ENCODE measurements at places on chromosomes 12 and 14.
A peak's percentile ranks its signal among the peaks of the same experiment; 100 is the strongest.

GRCh38 chr14:105094193-105094907 lies 29.1 kb upstream of the GPR132 start:
- no peak for DNase-seq

DNA sequence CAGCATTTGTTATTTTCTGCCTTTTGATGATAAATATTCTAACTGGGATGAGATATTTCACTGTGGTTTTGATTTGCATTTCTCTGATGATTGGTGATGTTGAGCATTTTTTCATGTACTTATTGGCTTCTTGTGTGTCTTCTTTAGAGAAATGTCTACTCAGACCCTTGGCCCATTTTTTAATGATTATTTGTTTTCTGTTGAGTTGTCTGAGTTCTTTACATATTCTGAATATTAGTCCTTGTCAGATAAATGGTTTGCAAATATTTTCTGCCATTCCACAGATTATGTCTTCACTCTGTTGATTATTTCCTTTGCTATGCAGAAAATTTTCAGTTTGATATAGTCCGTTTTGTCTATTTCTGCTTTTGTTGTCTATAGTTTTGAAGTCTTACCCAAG lies 317.0 kb downstream of the CEP128 start:
- DNase-seq: no peak

DNA sequence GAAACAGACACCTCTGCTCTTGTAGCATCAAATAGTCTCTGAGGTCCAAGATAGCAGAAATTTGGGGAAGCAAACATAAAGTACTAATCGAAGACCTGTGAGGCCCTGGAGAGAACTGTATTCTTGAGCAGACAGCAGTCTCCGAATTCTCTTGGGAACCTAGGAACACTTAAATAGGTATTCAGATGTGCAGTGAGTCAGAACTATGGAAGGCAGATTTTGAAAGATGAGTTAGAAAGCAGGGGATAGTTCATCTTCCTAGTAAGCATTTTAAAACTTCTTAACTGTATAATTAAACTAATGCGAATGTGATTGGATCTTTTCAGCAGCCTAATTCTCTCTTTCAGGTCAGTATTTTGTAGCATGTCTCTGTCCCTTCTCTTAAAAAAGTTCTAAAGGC lies 30.6 kb downstream of the NAA30 start:
- peak; percentile 10 for DNase-seq

DNA sequence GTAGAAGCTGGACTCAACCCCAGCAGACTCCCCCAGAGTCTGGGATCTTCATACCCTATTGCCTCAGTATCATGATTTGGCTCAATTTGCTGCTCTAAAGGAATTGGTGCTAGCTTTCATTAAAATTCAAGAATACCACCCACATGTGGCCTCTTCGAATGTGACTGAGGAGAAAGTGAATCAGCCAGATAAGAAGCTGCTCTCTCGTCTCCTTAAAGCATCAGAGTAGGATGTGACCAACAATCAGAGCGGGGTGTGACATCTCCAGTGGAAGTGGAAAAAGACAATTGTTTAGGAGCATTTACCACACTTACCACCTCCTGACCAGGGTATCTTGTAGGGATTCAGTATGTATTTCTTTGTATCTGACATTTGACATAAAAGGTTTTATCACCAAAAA lies 278.2 kb upstream of the DIO2 start:
- no peak for DNase-seq

DNA sequence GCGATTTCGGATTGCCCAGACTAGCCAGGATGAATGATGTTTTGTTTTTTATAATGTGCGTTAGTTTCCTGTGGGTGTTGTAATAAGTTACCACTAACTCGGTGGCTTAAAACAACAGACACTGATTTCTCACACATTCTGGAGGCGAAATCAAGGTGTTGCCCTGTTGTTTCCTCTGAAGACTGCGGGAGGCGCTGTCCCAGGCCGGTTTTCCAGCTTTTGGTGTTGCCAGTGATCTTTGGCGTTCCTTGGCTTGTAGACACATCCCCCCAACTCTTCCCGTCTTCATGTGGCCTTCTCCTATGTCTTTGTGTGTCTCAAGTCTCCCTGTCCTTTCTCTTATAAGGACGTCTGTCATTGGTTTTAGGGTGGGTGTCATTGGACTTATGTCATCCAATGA lies 267.7 kb downstream of the AACS start:
- no peak for DNase-seq

- no peak for DNase-seq
Measured at GRCh38 chr14:96363751-96364336, 518 bp downstream of the GSKIP start.

- no peak for DNase-seq
Measured at GRCh38 chr12:131211340-131211938, 257.7 kb downstream of the ADGRD1 start.

- DNase-seq: no peak
Measured at GRCh38 chr12:56128670-56129205, 671 bp downstream of the ESYT1 start.

GRCh38 chr12:47193066-47193465 lies 113.3 kb upstream of the AMIGO2 start:
- no peak for DNase-seq
